ENCODE measurements at places on chromosomes 6 and 20. TPM values are rescaled to one million over a fixed set of nuclear protein-coding genes. Genes with fewer than 3 reads are reported as not detected.

DNA sequence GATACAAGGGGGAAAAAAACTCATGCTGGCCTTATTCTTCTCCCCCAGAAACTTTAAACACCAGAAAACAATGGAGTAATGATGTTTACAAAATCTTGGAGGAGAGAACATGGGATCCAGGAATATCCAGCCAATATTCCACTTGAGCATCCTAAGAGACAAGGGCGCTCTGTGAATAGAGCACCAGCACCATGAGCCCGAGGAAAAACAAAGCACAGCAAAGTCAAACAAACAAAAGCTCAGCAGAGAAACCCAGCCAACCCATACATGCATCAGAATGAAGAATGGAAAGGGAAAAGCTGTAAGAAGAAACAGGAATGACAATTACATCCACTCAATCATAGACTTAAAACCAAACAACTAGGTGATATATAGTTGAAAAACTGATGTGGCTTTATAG is 4.6 kb upstream of the NAA20 start:
- no peak for DNase-seq

DNA sequence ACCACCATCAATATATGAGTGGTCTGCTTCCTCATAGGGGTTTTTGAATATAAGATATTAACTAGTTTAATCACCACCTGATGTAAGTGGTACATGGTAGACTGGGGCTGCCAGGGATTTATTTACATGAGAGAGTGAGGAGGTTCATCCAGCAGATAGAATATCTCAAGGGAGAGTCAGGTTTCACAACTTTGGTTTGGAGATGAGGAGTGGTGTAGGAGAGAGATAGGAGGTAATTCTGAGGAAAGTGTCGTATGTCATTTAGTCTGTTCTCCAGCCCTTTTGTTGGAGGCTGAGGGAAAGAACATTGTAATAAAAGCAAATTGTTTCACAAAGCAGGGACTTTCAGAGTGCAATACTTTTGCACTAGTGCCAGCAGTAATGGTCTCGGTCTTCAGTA is 16.8 kb downstream of the L3MBTL3 start:
- no peak for DNase-seq

- no peak for DNase-seq
These were observed 10.1 kb downstream of the MTCH1 start for GRCh38 chr6:36976007-36976264.

CD93 gene
- 0.44 TPM for total RNA-seq

IMPG1 gene
- total RNA-seq = not detected

DNA sequence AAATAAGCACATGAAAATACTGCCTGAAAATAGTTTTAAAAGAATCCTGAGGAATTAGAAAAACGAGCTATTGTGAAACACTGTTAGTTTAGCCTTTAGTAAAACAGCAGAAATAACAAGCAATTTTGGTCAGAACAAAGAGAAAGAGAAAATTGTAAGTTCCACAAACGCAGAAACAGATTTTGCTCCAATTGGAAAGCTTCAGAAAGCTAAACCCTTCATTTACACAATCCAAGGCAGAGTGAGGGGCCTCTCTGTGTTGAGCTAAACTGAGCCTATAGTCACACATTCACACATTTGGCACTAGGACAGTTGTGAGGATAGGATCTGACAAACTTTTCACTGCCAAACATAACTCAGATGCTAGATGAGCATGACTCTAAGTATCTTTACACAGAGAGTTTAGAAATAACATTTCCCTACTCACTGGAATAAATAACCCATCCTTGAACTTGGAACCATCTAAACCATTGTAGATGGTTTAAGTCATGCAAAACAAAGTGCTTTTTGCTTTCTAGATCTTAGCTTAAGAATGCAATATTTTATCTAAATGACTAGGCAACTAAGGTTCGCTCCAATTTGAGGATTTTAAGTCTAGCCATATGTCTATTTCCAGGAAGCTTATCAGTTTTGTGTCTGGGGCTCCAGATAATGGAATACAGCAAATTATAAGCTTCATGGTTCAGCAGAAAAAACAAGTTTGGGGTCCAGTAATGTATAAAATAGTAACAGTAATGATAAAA is 122.6 kb downstream of the SGK1 start:
- no peak for DNase-seq

GRCh38 chr6:110589865-110590513 is 113.6 kb upstream of the SLC22A16 start:
- DNase-seq = no peak

GRCh38 chr6:45724511-45724910 is 291.1 kb downstream of the CLIC5 start:
- no peak for DNase-seq

C6orf58 gene
- total RNA-seq = 0.82 TPM

GRCh38 chr20:54736421-54736820 is 261.0 kb downstream of the DOK5 start:
- no peak for DNase-seq

PMEPA1 gene
- 3.2 TPM for total RNA-seq

- DNase-seq = peak; percentile 51
These were observed 95.6 kb downstream of the LAMP5 start for GRCh38 chr20:9609887-9610502.

XKR7 gene
- total RNA-seq = 4.5 TPM

DNA sequence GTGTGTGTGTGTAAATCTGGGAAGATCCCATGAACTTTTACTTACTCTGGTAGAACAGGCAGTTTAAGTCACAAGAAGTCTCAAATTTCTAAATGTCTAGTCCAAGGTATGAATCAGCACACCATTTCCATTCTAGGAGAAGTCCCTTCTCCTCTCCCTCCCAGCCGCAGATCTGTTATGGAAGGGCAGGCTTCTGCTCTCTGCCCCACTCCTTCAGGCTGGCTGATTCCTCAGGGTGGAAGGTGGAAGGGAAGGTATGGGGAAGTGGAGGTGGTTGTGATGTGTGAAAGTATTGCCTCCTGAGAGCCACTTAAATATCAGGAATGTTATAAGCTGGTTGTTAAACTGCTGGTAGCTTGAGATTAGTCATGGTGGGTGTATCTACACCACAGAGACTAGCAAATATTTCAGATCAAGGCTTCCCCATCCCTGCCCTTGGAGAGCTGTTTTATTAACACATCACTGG is 44.5 kb upstream of the LAMA4 start:
- no peak for DNase-seq

GRCh38 chr6:25369036-25369432 is 89.9 kb downstream of the CARMIL1 start:
- DNase-seq = no peak

DNA sequence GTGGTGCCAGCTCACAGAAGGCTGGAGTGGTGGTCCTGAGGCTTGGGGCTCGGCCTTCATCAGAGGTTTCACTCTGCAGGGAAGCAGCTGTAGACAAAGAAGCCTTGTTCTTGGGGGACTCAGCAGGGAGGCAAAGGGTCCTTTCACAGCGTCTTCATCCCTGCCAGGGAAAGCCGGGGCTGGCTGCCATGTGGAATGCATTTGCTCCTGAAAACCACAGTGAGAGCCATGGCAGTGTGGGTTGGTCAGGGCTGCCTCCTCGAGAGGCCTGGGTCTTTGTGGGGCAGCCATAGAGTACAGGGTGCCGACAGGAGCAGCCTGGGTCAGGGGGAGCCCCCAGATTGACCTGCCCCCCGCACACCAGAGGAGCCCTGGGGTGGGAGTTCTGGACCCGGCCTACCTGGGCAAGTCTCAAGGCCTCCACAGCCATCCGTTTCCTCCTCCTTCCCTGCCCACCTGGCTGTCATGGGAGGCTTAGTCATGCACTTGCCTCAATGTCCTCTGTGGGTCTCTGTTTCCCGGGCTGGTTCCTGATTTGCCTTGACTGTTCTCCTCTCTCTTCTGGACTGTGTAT is 144.0 kb downstream of the CDC5L start:
- no peak for DNase-seq

DNA sequence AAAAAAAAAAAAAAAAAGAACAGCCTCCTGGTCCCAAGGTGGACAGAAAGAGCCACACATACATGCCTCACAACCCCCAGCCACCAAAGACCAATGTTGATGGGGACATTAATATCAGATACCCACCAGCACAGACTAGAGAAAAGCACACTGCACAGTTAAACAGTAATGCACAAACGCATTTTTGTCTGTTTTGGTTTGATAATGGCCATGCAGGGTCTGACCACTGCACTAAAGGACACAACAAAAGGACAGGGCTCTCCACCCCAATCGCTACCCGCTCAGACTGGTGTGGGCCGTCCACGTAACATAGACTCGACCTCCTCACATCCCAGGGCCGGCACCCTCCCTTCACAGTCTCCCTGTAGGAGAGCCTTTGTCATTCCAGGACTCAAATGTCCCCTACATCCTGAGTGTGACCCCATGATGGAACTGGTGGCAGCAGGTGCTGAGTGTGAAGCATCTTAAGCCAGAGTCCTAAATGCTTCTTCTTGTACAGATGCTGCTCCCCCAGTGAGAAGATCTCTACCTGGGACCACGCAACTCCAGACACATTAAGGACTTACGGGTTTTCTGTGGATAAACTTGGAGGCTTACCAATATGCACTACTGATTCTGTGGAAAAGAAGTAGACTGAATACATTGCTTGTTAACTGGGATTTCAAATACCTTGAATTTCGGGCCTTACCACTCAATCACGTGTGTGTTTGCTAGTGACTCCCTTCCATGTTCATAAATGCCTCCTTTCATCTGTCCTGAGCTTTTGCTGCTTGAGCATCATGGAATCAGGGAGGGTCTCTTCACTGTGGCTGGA is 28.0 kb downstream of the RRBP1 start:
- no peak for DNase-seq

DNA sequence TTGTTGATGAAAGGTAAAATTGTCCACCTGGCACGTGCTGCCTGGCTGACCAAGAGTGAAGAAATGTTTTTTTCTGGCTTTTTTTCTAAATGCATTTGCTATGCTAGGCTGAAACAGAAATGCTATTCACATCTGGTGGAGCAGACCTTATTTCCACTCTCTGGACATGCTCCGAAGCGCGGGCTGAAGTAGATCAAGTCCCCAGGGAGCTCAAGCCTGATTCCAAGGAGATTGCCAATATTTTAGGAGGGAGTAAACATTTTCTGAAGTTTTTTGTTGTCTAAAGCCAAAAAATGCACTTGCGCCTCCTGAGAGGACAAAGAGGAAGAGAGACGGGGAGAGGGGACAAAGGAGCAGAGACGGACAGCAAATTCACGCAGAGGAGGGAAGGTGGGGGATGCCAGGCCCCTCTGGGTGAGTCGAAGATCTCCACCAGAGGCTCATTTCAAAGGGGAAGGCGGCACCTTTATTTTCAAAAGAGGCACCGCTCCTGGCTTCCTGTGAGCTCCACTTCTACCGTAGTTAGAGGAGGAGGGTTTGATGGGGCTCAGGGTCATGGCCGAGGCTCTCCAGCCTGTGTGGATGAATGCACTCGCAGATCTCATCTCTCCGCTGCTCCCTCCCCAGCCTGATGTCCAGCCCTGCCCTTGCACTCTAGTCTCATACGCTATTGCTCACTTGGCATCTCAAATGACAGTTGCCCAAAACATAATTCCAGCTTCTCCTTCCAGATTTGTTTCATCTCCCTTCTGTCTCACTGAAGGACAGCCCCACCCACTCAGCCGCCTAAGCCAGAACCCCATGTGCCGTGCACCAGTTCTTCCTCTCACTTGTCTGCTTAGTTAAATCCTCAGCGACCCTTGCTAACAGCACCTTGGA is 23.1 kb upstream of the SMOC2 start:
- DNase-seq = no peak

DNA sequence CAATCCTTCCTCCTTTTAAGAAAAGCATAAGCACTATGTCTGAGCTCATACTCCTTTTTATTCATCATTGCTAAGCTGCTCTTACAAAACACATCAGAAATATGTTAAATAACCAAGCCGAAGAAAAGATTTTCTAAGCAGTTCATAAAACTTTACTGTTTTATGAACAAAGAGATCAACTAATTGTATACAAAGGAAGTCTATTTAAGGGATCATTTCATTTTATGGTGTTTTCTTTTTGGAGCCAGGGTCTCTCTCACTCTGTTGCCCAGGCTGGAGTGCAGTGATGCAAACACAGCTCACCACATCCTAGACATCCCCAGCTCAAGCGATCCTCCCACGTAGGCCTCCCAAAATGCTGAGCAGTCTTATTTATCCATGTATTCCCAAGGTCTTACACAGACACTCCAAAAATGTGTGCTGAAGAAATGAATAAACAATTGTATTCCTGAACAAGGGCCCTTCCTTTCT is 9.3 kb downstream of the NUDT3 start:
- no peak for DNase-seq

TXLNB gene
- total RNA-seq = 0.61 TPM

DNA sequence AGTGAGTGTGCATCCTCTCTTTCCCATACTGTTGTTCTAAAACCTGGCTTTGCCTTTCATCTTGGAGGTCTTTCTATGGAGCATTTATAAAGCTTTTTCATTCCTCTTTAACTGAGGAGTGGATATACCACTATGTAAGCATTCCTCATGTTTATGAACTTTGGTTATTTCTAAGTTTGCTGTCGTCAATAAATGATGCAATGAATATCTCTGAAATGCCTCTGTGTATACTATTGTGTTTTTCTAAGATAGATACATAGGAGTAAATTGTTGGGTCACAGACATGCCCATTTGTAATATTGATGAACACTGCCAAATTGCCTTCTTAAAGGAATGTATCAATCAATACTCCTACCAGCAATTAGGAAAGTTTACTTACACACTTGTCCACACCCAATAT is 53.9 kb downstream of the SLC22A2 start:
- no peak for DNase-seq

OPN5 gene
- not detected for total RNA-seq

RAET1G gene
- not detected for total RNA-seq
